ENCODE measurements at places on chromosomes 7 and 10.

DNA sequence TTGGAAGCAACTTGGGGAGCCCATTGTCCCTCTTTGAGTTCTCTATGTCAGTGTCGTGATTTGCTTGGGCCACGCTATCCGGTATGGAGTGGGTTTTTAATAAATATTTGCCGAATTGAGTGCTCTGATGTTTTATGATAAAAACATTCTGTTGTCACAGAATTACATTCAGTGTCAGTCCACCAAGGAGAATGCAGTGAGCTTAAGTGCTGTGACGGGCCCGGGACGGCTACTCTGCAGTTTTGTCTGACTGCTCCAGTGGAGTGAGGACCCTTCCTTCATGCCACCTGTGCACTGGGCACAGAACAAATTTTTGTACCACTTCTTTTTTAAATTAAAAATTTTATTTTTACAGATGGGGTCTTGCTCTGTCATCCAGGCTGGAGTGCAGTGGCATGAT, 76.0 kb downstream of the CARD11 start:
- no peak for DNase-seq

GRCh38 chr10:18449611-18450026, 201.8 kb downstream of the NSUN6 start:
- no peak for DNase-seq

DNA sequence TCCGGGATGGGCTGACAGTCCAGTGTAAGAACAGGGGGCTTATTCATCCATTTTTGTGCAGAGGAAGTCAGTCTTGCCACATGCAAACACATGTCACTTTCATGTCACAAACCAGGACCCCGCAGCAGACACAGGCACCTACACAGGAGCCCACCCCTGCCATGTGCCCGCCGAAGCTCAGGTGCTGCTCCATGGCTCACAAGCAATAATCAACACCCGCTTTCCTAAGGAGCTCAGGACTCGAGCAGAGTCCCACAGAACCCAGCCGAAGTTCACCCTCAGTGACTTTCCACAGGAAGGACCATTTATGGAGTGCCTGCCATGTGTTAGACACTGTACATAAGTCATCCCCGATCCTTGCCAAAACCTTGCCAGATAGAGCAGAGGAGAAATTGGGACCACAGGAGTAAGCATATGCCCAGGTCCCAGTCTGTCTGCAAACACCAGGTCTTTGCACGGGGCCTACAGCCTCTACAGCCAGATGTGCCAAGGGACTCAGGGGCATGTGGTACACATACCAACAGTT, 99.4 kb downstream of the EBF3 start:
- DNase-seq, result no peak

DNA sequence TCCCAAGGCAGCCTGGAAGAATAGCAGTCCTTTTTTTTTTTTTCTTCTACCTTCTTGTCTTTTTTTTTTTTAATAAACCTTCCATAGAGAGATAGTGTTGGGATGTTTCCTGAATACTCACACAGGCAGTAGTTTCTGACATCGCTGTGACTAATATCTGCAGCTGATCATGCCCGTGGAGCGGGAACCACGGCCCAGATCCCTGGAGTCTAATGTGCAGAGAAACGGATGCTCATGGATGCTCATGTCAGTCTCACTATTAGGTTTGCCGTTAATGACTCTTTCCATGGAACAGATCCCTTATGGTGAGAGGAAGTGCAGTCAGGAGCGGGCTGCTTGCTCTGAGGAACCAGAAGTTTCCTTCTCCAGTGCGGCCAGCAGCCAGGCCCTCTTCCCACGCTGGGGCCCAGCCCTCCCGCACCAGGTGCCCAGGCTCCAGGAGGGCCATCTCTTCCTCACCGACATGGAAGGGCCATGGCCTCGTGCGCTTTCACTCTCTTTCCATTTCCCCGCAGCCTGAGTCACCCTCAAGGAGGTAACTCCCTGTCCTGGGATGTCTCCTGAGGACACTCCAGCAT, 132.5 kb downstream of the WDR37 start:
- DNase-seq, result no peak

GRCh38 chr10:69180525-69181204, 631 bp downstream of the SUPV3L1 start:
- no peak for DNase-seq

GRCh38 chr7:80883154-80884025, 35.5 kb downstream of the SEMA3C start:
- no peak for DNase-seq

DNA sequence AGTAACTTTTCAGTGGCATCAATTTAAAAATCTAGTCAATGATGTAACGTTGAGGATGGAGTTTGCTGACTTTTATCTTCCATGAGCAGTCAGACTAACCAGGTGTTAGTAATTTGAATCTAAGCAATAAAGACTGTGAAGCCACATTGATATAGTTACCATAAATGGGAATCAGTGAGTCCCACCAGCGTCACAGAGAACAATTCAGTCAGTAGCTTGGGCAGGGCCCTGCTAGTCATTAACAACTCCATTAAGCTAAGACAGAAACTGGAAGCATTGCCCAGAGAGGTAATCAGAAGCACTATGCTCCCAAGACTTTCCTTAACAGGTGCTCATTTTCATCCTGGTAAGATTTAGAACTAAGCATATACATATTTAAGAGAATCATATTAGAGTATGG, 315.1 kb downstream of the PCDH15 start:
- no peak for DNase-seq

- no peak for DNase-seq
Observed at GRCh38 chr10:66637273-66638036, 288.4 kb upstream of the LRRTM3 start.

DNA sequence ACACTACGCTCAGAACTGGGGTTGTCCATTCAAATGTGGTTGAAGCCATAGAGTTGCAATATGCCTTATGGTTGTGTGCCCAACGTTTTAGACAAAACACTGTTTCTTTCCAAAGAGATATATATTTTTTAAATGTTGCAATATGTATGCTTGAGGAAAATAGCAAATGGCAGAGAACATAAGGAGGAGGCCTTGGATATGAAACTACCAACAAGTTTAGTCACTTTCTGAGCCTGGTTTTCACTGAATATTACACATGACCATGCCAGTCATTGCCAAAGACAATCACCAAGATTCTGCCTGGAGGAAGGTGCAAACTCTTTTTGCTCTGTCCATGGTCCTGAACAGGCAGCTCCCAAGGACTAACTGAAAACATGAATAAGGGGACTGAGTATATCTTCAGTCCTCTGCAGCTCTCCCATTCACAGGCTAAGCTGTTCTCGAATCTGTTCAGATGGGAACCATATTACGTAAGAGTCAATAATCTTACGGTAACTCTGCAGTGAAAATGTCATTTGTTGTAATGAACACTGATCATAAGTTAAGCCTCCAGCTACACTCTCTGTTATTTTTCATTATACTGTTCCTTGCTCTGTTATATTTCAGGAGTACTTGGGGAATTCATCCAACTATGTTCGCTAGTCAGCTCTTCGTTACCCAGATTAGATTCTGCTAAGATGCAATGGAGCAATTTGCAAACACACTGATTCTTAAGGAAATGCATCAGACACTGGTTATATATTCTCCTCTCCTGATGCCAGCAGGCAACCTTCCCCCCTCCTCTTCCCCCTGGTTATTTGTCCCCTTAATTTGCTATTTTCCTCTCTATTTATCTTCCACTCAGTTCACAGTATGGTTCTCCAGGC, 90.7 kb upstream of the C1QL3 start:
- DNase-seq, result no peak

- no peak for DNase-seq
Observed at GRCh38 chr10:72170733-72171132, 45.1 kb upstream of the ANAPC16 start.

GRCh38 chr7:95520136-95520535, 34.4 kb downstream of the ASB4 start:
- DNase-seq, result no peak

GRCh38 chr10:117163061-117163953, 25.2 kb upstream of the VAX1 start:
- DNase-seq, result no peak

DNA sequence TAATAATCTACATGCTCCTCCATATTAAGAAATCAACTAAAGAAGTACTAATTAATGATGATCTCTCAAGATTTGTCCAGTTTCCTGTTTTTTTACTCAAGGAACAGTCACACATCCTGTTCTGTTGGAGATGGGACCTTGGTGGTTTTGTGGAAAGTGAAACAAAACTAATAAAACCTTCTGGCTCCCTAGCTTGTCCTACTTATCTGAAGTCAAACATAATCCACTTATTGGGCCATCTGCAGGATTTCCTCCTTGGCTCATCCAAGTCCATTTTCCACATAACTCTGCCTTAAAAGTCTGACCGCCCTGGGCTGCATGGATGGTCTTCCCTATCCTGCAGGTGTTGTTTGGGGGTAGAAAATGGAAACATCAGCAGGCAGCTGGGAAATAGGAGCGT, 39.4 kb upstream of the TARP start:
- no peak for DNase-seq

DNA sequence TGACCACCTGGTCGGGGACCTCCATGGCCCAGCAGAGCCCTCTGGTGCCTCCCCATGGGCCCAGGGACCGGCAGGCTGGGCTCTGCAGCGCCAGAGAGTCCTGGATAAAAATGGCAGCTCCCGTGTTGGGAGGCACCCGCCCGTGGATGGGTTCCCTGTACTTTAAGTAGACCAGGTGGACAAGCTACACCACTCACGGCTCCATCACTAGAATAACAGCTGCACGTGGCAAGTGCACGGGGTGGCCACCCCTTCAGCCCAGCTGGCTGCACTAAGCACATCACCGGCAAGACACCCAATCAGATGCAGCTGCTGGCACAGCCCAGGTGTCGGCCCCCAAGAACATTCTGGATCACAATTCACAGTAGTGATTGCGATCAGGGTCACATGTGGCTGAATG, 69.8 kb downstream of the DIP2C start:
- no peak for DNase-seq

GRCh38 chr7:7681191-7681935, 37.0 kb downstream of the RPA3 start:
- peak; percentile 45 for DNase-seq

DNA sequence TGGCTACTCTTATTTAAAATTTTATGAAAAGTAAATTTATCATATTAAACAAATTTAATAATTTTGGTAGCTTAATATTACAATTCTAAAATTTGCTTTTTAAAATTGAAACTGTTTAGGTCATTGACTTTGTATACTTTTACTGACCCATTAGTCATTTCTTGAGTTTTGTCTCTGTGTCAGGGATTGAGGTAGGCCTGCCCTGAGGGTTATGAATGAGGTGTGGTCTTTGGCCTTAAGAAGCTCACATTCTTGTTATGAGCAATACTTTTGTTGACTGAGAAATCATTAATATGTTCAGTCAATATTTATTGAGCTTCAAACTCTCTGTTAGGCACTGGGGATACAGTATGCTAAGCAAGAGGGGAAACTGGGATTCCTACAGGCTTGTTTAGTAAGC, 47.0 kb upstream of the RPA3 start:
- no peak for DNase-seq

DNA sequence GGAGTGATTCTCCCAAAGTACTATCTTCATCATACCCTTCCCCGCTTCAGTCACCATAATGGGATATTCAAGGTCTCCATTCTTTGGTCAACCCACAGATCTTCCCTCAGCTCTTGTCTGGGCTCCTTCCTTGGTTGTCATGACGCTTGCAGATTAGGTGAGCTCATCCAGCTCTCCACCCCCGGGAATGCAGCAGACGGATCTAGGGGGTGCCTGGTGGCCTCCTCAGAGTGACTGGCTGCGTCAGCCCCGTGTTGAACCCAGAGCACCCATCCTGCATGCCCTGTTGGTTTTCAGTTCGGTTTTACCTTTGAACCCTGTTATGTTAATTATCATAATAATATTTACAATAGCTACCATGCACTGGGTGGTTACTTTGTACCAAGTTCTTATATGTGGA, 6.4 kb downstream of the NEURL1 start:
- DNase-seq, result no peak

- no peak for DNase-seq
Observed at GRCh38 chr10:28444031-28444430, 88.9 kb upstream of the WAC start.

DNA sequence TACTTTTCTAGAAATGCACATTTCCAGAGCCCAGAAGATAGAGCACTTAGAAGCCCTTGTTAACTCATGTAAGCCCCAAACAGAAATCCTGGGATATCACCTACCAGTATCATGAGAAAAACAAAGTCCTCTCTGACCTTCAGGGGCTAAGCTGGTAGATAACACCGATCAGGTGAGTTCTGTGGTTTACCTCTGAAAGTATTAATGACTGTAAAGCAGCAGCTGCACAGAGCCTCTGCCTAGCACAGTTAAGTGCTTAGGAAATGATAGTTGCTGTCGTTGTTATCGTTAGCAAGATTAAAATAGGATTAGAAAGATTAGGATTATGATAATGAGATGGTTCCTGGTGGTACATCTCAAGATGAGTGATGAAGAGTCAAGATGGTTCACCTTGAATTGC, 64.9 kb downstream of the PLXNA4 start:
- no peak for DNase-seq

- DNase-seq, result no peak
Observed at GRCh38 chr10:7908541-7909210, 90.4 kb downstream of the TAF3 start.

GRCh38 chr7:84697506-84697905, 489.4 kb downstream of the SEMA3D start:
- DNase-seq, result no peak

DNA sequence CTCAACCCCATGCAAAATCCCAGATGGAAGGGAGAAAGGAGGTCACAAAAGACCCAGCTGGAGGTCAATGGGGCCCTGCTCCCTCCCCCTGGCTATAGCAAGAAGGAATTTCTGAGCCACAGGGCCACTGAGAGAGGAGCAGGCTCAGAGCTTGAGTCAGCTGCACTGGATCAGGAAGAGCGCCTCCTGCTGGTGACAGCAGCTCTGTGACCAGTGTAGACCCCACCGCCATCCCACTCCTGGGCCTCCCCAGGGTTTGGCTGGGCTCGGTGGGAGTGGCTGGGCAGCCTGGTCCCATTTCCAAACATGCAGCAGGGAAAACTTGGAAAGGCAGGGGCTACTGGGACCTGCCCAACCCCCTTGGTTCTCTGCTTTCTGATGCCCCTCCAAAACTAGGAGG, 31.5 kb upstream of the PRLHR start:
- no peak for DNase-seq

Data from left renal pelvis (tissue), 4 donors.